Activated T-cell treated with anti-CD3 and anti-CD28 coated beads, Interleukin-2, amount 50 U/mL, for 72 hours (primary cell): ENCODE measurements at places on chromosomes 1 and 21. TPM values are rescaled to one million over a fixed set of nuclear protein-coding genes. Genes with fewer than 3 reads are reported as not detected.

DNA sequence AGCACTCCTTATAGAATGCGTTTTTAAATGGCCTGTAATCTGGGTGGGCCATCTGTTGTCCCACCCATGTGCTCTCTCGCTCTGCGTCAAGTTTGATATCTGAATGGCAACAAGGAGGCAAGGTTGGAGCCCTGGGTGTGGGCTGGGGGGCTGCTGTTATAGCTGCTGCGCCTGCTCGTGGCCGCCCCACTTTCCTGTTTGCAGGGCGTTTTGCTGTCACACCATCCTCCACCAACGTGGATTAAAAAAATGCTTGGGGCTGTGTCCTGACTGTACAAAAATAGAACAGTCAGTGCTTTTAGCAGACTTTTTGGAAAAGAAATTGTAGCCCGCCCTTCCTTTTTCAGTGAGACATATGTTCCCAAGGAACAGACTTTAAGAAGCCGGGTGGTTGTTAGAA is 25.4 kb downstream of the UMODL1 start:
- DNase-seq = no peak

GRCh38 chr21:42027822-42028765 is 17.9 kb upstream of the ZBTB21 start:
- DNase-seq = no peak

DNA sequence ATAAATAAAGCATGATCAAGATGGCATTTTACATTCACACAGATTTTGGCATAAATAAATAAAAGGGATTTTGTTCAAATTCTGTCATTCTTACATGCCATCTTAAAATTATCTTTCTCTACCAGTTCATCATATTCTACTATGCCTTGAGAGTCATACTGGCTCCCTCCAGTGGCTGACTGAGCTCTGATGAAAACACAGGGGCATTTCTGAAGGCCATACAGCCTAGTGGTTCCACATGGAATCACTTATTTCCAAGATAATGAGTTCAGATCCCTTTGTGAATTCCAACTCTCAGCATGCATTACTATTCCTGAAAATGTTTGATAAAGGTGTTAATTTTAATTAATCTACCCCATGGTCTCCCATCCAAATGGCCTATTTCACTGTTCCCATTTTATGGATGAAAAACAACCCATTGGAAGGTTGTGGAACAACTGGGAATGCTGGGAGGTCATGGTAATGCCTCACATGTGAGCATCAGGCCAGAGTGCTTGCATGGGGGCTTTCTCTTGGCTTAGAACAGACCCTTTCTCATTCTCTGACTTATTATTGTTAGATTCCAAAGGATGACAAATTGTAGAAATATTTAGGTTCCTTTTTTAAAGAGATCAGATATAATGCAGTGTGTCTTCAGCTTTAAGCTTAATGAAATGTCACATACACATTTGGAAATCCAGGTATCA is 622.4 kb upstream of the PKN2 start:
- DNase-seq = peak; percentile 4

Gene EDARADD
- 1.9 TPM for total RNA-seq

DNA sequence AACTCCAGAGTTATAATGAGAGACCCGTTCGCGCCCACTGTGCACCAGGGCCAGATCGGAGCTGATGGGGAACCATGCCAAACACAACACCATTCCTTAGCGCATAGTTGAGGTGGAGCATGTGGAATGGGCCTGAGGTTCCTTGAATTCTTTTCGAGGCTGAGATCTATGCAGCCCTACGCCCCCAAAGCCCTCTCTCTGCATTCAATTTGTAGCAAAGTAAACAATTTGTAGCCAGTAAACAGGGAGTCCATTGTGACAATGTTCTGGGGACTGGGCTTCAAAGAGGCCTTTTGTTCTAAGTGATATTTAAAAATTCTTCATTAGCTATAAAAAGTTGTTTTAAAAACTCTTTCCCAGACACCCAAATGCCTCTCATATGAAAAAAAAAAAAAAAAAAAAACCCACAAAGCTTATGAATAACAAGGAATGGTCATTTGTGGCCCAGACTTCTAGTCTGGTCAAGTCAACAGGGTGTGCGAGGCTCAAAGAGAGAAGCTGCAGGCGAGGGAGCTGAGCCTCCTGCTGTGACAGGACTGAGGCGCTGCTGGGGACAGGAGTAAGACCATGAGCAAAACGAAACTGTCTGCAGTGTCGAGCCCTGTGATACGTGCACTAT is 30.6 kb upstream of the KCNE2 start:
- no peak for DNase-seq

Gene KCNJ10
- 0.65 TPM for total RNA-seq

Gene UBE2U
- not detected for total RNA-seq

- DNase-seq = no peak
Observed at GRCh38 chr1:184533049-184533448, 146.2 kb downstream of the C1orf21 start.

DNA sequence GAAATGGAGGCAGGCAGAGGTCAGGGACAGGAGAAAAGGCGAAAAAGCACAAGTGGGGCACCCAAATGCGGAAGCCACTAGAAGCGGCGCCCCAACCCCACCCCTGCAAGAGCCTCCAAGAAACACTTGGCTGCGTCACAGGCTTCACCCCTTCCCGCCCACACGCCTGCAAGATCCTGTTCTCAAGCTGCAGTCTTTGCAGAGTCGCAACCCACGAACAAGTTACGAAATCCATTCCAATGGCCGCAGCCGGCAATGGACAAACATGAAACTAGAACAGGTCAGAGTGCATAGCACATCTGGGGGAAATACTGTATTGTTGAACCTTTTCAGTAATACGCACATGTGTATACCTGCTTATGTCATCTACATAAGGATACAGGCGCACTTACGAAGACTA is 103.6 kb downstream of the PSMG1 start:
- DNase-seq = no peak

- DNase-seq = no peak
Observed at GRCh38 chr21:44950351-44950750, 10.5 kb downstream of the SLX9 start.

DNA sequence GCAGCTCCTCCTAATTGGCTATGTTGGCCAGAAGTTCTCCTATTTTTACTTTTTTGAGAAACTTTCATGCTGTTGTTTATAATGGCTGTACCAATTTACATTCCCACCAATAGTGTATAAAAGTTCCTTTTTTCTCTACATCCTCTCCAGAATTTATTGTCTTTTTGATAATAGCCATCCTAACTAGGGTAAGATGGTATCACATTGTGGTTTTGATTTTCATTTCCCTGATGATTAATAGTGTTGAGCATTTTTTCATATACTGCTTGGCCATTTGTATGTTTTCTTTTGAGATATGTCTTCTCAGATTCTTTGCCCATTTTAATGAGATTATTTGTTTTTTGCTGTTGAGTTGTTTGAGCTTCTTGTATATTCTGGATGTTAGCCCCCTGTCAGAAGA is 46.8 kb downstream of the NTMT2 start:
- DNase-seq = no peak

- peak; percentile 73 for DNase-seq
Observed at GRCh38 chr1:6414443-6414844, 5.3 kb downstream of the HES2 start.

Gene CFHR4
- total RNA-seq = not detected

DNA sequence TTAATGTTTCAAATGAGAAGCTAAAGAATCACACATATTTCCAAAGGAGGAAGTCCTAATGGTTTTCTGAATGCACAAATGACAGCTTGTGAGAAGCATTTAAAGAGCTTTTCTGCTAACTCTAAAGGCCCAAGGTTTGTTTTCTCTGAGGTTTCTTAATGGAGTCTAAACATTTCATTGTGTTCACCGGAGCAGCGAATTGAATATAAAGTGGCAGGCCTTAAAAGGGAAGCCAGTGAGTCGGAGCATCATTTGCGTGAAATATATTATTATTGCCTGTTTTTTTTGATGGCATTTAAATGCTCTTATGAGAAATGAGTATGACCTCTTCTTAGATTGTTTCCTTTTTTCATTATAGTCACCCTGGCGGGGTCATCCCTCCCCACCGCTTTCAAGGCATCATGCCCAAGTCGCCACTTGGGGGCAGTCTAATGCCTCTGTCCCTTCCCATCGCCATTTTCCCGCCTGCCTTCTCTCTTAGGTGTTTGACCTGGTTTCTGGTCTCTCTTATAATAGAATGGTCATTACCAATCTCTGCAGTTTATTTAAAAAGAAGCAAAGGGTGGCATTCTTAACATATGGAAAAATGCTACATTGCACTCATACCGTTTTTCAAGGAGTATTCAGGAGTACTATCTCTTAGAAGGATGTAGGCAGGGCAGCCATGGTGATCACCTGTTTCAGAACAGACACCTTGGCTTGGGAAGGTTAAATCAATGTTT is 25.3 kb upstream of the OVAAL start:
- DNase-seq = peak; percentile 78

Gene PRELP
- not detected for total RNA-seq

DNA sequence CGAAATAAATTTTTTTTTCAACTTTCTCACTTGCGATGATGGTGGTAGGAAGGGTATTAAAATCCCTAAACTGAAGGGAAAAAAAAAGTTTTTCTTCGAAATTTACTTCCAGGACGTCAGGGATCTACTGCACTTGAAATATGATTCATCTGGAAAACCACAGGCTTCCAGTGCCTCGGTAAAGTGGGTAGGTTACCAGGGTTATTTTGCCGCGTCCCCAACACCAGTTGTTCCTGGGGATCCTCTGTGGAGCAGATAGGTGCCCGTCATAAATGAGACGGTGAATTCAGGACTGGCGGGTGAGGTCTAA is 773 bp downstream of the RABIF start:
- no peak for DNase-seq

Gene SGIP1
- total RNA-seq = not detected
